ENCODE measurements at places on chromosomes 5 and 9.
A peak's percentile ranks its signal among the peaks of the same experiment; 100 is the strongest.

DNA sequence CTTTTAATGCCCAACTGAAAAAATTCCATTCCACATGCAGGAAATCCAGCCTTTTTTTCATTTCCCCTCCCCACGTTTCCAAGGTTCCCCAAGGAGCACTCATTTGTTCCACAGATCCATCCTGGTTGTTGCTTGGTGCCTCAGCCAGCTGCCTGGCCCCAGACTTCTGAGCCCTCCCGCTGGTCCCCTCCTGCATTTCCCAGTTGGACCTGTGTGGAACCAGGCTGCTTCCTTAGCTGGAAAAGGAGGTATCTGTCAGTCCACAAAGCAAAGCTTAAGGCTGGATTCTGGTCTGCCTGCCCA, 44.8 kb downstream of the ANGPTL2 start:
- no peak for DNase-seq

DNA sequence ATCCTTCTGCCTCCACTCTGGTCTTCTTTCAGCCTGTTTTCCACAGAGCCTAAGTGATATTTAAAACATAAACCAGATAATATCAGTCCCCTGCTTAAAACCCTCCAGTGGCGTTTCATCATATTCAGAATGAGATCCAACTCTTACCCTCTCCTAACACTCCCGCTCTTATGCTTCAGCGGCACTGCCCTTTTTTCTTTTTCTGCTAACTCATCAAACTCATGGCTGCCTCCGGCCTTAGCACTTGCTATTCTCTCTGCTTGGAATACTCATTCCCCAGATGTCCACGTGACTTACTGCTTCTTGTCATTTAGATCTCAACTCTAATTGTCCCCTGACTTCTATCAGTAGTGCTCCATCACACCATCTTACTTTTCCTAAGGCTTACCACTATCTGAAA, 73.6 kb downstream of the PIP5K1B start:
- no peak for DNase-seq

- DNase-seq = no peak
Measured at GRCh38 chr5:1285883-1286291, 9.0 kb downstream of the TERT start.

DNA sequence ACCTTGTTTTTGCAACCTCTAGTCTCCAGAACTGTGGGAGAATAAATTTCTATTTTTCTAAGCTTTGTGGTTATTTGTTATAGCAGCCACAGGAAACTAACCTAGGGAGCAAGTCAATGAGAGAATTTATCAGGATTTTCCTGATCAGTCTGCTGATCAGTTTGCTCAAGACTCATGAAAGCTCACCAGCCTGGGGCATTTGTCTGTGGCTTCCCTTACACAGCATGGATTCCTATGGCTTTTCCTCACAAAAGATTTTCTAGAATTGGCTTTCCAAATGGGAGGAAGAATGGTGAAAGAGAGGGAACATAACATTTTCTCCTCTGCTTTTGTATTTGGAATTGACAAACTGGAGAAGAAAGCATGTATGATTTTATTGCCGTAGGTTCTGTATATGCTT, 20.2 kb downstream of the ARRDC3 start:
- DNase-seq = no peak

DNA sequence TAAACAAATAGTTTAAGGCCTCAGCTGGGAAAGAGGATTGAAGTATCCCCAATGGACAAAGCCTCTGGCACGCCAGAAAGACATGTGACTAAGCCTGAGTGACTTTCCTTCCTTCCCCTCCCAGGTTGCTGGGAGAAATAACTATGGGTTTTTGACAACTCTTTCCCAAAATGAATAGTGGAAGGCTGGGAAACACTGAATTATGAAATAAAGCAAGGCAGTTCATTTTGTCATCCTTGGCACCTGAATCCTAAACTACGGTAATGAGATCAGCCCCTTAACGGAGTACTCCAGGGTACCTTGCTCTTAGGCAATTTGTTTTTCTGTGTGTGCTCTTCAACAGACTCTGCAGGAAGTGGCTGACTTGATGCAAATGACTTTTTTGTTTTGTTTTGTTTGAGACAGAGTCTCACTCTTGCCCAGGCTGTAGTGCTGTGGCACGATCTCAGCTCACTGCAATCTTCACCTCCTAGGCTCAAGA, 75.2 kb downstream of the LMNB1 start:
- DNase-seq = no peak

- peak; percentile 37 for DNase-seq
Measured at GRCh38 chr9:34590381-34591247, 1.1 kb upstream of the CNTFR start.

DNA sequence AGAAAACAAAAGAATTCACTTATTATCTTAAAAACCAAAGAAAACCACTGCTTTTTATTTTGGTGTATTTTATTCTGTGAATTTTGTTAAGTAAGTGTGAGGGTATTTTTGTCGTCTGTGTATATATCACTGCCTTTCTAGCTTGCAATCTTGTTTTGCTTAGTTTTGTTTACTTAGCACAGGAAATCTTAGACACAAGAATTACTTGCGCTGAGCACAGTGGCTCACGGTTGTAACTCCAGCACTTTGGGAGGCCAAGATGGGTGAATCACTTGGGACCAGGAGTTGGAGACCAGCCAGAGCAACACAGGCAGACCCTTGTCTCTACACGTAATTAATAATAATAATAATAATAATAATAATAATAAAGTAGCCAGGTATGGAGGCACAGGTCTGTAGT, 230.3 kb downstream of the PAPPA start:
- DNase-seq = no peak

- DNase-seq = no peak
Measured at GRCh38 chr9:86093788-86094555, 5.4 kb downstream of the GOLM1 start.

- DNase-seq = no peak
Measured at GRCh38 chr9:37531699-37532098, 44.5 kb downstream of the FBXO10 start.

DNA sequence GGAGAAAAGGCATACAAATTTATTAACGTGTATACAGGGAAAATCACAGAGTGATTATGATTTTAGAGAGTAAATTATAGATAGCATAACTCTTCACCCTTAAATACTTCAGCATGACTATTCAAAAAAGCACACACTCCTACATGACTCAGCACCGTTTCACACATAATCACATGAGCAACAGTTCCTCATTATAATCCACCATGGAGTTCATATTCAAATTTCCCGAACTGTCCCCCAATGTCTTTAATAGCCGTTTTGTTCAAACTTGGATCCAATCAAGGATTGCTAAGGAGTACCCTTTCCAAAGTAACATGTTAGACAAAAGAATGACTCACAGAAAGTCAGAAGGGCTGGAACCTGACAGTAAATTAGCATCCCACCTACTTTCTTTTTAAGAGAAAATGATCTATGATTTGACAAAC, 32.1 kb downstream of the RAPGEF1 start:
- DNase-seq = no peak

GRCh38 chr5:74145951-74146350, 494.6 kb downstream of the ENC1 start:
- no peak for DNase-seq

DNA sequence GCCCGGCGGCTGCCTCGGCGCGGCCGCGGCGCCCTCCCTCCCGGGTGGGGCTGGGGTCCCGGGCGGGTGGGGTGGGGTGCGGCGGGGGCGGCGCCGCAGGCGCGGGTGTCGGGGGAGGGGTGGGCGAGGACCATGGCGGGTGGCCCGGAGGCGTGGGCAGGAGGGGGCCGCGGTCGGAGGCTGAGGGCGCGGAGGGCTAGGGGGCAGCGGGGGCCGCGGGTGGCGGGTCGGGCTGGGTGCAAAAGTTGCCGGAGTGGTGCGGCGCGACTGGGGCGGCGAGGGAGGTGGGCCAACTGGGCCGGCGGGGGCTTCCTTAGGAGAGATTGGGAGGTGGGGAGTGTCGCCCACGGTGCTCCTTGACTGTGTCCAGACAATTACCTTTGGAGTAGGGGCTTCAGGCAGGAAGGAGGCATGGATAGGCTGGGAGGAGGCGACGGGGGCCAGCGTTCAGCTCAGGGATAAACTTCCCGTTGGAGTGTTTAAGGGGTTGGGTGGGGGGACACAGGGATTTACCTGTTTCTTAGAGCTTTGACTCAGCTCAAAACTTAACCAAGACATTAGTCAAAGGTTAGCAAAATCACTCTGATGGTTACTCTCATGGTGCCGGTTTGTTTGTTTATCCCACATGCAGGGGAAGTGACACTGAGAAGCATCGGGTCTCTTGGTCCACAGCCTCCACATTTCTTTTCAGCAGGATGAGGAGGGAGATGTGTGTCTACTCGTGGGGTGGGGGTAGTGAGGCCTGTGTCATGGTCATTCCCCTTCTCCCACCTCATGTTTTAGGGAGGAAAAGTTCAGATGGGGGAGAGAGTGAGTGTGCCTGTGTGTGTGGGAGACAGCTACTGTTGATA, 859 bp downstream of the CSNK1G3 start:
- DNase-seq = peak; percentile 62

DNA sequence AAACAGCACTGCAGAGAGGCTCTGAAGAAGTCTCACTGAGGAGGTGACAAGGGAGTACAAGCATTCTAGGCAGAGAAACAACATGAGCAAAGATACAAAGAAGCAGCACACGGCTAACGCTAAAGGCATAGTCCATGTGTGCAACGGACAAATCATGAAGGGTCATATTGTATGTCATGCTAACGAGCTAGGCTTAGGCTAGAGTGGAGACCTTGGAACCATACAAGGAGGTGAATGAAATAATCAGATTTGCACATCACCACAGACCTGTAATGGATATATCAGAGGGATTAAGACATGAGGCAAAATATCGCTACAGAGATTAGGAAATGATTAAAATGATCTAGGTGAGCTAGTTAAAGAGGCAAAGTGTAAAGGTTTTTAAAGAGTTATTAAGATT, 145.6 kb downstream of the NFIB start:
- peak; percentile 76 for DNase-seq

DNA sequence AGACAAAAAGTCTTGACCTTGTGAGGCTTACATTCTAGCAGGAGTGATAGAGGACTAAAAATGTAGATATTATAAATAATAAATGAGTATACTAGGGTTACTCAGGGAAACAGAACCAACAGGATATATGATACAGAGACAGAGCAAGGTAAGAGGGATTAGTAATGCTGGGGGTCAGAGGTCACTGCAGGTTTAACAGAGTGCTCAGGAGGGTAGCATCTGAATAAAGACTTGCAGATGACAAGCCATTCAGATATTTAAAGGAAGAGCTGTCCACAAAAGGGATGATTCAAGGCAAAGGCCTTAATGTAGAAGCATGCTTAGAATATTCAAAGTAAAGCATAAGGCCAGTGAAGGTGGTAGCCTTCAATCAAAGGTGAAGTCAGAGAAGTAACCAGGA, 65.6 kb upstream of the SEMA6A start:
- DNase-seq = no peak

GRCh38 chr5:87074934-87075541, 192.6 kb upstream of the RASA1 start:
- no peak for DNase-seq

DNA sequence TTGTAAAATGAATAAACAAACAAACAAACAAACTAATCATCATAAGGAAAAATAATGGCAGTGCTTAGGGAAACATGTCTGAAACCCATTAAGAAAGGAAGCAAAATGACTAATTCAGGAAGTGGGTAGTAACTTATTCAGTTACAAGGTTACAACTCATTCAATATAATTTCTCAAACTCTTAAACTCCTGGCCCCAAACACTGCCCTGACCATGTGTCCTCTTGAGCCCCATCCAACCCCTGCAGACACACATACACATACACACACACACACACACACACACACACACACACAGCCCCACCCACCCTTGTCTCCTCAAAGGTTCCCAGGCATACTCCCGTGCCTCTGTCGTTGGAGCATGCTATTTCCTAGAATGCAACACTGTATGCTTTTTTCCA, 193.9 kb downstream of the SEC61B start:
- no peak for DNase-seq

DNA sequence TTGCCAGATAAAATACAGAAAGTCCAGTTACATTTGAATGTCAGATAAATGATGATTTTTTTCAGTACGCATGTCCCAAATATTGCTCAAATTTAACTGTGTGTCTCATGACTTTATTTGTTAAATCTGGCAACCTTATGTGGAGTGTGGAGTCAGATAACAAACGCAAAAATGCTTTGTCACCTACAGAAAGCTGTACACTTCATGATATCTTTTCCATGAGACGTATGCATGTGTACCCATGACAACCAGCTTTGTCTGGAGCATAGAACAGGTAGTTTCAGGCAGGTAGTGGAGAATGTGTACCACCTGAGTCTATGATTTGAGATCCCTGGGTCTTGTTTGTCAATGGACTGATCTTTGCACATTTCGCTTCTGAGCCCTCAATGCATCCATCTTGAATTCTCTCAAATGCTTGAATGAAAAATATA, 105.5 kb upstream of the CPEB4 start:
- no peak for DNase-seq

GRCh38 chr9:92242260-92243136, 51.0 kb downstream of the IARS1 start:
- no peak for DNase-seq

GRCh38 chr9:82188817-82189216, 200.2 kb downstream of the SPATA31D1 start:
- DNase-seq = no peak

GRCh38 chr5:143541943-143542797, 138.7 kb upstream of the NR3C1 start:
- peak; percentile 25 for DNase-seq

DNA sequence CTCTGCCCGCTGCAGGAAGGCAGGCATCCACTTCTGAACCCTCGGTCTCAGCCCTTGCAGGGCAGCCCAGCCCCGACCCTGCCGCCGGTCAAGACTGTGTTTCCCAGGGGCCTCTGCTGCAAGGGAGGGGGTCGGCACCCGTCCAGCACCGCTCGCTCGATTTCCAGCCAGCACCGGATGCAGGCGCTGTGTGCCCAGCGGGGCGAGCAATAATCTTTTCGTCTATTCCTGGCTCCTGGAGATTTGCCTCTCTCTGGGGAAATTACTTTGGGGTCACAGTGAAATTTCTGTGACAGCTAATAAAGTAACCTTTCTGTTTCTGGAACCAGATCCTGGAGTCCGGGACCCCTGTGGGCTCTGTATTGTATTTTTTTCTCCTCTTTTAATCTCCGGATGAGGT, 155.3 kb downstream of the COL23A1 start:
- DNase-seq = no peak

DNA sequence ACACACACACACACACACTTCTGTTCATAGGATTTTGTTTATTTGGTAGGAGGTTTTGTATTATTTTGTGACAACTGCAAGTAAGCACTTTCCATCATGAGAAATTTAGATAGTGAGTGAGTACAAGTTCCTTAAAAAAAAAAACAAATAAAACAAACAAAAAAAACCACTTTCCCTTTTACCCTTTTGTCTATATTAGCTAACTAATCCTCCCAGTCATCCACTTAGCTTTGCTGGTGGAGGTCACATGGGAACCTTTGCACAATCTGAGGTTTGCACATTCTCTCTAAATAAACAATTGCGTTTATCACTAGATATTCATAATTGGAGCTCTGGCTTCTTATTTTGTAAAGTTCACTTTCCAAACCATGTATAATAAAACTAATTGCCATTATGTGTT, 6.8 kb downstream of the ITGA1 start:
- DNase-seq = no peak
